Gastrocnemius medialis (tissue), 4 donors: ENCODE measurements at places on chromosomes 1 and 21. TPM values are rescaled to one million over a fixed set of nuclear protein-coding genes. Genes with fewer than 3 reads are reported as not detected.

DNA sequence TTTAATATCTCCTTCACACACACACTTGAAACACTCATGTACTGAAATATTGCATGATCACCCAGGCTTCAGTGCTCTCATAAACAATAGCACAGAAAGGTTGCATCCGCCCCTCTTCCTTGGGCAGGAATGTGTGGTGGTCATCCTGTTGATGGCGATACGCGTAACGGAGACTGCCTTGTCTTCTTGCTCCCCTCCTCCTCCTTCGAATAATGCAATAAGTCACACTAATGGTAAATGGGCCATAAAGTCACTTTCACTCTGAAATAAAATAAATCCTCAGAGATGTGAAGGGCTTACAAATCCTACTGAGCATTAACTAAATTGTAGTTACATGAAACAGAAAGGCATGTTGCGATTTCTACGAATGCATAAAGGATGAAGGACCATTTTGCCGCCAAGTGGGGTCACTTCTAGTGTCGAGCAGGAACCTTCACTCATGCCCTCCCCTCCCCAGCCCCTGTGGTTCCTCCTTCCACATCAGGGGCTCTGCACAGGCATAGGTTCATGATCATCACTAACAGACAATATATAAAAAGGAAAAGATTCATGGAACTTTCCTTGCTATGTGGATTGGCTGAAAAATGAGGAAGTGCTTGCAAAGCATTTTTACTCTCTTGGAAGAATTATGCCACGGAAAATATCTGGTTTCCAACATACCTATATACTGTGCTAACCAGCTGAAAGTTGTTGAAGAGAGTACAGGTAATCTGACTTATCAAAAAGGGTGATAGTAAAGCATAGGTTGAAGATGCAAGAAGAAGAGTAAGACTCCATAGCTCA lies 1.2 kb upstream of the PGBD5 start:
- no peak overlapping the region for H3K4me3 ChIP-seq
- no peaks in the 10 kb centered on the region for H3K4me1 ChIP-seq
- H3K27me3 ChIP-seq = no peaks in the 10 kb centered on the region
- H3K36me3 ChIP-seq = no peaks in the 10 kb centered on the region
- no peak overlapping the region for H3K27ac ChIP-seq
- DNase-seq = no peak

DNA sequence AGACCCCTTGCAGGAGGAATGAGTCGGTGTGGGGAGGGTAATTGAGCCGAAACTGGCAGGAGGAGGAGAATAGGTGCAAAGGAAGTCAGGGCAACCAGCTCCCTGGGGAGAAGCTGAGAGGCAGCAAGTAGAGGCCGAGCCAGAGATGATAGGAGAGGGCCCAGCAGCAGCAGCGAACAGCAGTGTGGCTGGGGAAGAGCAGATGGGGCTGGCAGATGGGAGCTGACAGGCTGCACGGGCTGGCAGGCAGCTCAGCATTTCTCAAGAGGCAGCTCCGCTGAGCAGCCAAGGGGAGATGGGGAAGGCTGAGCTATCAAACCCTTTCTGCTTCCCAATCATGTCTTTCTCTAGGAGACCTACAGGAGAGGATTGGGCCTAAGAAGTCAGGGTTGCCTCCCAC lies 158.2 kb downstream of the TRIM33 start:
- no peaks in the 10 kb centered on the region for H3K4me1 ChIP-seq
- H3K27me3 ChIP-seq = no peaks in the 10 kb centered on the region
- DNase-seq = no peak
- H3K4me3 ChIP-seq = no peak overlapping the region
- no peaks in the 10 kb centered on the region for H3K36me3 ChIP-seq
- H3K27ac ChIP-seq = no peak overlapping the region

DNA sequence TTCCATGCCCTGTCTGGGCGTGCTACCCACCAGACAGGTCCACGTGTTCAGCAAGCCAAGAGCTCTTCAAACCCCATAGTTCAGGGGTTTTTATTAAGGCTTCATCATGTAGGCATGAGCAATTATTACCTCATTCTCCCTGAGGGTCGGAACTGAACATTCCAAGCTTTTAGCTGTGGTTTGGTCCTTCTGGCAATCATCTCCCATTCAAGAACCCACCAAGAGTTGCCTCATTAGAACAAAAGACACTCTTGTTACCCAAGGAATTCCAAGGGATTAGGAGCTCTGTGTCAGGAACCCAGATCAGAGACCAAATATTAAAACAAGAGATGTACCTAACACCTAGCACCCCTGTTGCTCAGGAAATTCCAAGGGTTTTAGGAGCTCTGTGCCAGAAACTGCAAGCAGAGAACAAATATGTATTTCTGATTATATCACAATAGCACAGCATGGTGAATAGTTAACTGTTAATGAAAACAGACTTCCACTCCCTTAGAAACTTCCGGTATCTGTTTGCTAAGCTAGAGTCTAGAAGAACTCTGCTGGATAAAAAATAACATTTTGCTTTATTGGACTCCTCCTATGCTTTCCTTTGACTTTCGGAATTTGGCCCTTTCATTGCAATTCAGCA lies 201.2 kb upstream of the L1TD1 start:
- no peak overlapping the region for H3K27ac ChIP-seq
- no peaks in the 10 kb centered on the region for H3K4me1 ChIP-seq
- no peaks in the 10 kb centered on the region for H3K36me3 ChIP-seq
- no peak overlapping the region for H3K4me3 ChIP-seq

DNA sequence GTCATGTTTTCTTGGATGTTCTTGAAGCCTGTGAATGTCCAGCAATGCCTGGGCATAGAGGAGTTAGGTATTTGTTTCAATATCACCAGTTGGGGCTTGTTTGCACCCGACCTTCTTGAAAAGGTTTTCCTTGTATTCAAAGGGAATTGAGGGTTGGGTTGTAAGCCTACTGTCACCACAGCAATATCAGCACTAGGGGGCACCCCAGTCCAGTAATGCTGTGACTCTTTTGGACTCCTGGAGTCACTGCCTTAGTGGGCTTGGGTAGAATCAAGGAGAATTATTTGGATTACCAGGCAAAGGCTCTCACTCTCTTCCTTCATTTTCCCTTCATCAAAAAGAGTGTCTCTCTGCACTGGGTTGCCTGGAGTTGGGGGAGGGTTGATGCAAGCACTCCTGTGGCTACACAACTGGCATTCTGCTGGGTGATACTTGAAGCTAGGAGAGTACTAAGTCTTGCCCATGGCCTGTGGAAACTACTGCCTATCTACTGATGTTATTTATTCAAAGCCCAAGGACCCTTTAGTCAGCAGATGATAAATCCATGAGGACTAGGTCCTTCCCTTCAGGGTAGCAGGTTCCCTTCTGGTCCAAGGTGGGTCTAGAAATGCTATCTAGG lies 34.5 kb downstream of the OR10R2 start:
- H3K4me1 ChIP-seq = no peaks in the 10 kb centered on the region
- no peaks in the 10 kb centered on the region for H3K27me3 ChIP-seq
- no peak for DNase-seq
- H3K4me3 ChIP-seq = no peak overlapping the region

DNA sequence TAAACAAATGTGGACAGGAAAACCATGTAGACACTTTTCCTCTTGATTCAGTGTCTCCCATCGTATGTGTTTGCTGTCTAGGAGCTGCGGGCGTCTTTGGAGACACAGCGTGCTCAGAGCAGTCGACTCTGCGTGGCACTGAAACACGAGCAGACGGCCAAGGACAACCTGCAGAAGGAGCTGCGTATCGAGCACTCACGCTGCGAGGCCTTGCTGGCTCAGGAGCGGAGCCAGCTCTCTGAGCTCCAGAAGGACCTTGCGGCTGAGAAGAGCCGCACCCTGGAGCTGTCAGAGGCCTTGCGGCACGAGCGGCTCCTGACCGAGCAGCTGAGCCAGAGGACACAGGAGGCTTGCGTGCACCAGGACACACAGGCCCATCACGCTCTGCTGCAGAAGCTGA lies 27.2 kb upstream of the DIP2A start:
- H3K27ac ChIP-seq = no peak overlapping the region
- H3K4me1 ChIP-seq = no peaks in the 10 kb centered on the region
- no peak overlapping the region for H3K4me3 ChIP-seq
- peaks cover 98% of the 10 kb centered on the region for H3K36me3 ChIP-seq

- H3K36me3 ChIP-seq = no peaks in the 10 kb centered on the region
- H3K4me1 ChIP-seq = peaks cover 32% of the 10 kb centered on the region
- DNase-seq = no peak
- peaks cover 4% of the 10 kb centered on the region for H3K27me3 ChIP-seq
Measured at GRCh38 chr1:1432951-1433803, 2.3 kb upstream of the VWA1 start.

- no peak overlapping the region for H3K4me3 ChIP-seq
- H3K36me3 ChIP-seq = no peaks in the 10 kb centered on the region
- H3K27ac ChIP-seq = no peak overlapping the region
- H3K27me3 ChIP-seq = no peaks in the 10 kb centered on the region
- DNase-seq = no peak
Measured at GRCh38 chr1:101116006-101116405, 90.4 kb upstream of the DPH5 start.

DNA sequence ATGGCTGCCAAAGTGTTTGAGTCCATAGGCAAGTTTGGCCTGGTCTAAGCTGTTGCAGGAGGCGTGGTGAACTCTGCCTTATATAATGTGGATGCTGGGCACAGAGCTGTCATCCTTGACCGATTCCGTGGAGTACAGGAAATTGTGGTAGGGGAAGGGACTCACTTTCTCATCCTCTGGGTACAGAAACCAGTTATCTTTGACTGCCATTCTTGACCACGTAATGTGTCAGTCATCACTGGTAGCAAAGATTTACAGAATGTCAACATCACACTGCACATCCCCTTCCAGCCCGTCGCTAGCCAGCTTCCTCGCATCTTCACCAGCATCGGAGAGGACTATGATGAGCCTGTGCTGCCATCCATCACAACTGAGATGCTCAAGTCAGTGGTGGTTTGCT lies 215.8 kb upstream of the JUN start:
- no peaks in the 10 kb centered on the region for H3K36me3 ChIP-seq
- no peak overlapping the region for H3K27ac ChIP-seq
- H3K27me3 ChIP-seq = no peaks in the 10 kb centered on the region
- H3K4me1 ChIP-seq = peaks cover 19% of the 10 kb centered on the region
- no peak for DNase-seq

The ST6GALNAC3 gene
- total RNA-seq = 1.7 TPM

The PRPF38B gene
- total RNA-seq = 17.1 TPM

The CRABP2 gene
- 0.98 TPM for total RNA-seq

The NTMT2 gene
- not detected for total RNA-seq
